Hippocampal formation (tissue), 2 donors: ENCODE measurements at places on chromosomes 5 and 9.

DNA sequence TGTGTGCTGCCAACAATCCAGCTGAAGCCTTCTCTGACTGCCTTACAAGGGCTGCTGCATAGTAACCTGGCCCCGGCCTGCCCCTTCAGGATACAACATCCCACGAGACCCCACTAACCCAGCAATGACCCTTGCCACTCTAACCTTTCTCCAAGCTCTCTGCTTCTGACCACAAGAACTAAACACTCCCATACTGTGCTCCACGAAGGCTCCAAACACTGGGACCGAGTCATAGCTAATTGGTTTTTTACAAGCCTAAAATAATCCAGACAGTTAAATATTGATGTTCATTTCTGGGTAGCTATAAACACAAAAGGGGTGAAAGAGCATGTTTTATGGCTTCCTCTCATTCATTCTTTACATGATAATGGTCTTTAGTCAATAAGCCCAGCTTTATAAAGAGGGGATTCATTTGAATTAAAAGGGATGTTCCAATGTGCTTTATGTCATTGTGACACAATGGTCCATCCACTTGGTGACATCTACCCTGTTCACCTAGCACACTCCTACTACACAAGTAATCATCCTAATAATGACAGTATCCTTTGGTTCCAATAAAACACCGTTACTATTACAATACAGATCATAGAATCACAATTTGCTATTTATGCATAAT is 16.2 kb upstream of the TLE4 start:
- no peak for DNase-seq

DNA sequence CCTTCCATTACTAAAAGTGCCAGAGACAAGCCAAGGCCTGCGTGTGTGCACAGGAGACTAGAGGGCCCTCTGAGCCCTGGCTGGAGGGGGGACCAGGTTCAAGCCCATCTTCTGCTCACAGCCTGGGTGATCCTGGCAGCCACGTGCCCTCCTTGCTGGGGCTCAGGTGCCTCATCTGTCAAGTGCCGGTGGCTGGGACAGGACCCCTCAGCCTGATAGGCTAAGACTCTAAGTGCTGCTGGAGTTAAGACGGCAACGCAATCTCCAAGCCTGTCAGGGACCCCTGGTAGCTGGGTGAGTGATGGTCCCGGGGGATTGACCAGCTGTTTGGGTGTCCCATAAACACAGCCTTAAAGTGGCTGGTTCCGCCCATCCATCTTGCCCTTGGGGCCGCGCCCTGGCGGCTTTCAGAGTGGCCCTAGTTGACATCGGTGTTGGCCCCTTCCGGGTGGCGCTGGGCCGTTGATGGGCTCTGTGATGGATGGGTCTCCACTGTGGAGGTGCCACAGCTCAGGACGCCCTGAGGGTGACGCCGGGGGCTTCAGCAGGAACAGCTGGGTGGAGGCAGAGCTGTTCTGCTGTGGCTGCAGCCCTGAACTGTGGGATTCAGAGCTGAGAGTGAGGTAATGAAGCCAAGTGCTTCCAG is 136.2 kb downstream of the BARX1 start:
- no peak for DNase-seq

DNA sequence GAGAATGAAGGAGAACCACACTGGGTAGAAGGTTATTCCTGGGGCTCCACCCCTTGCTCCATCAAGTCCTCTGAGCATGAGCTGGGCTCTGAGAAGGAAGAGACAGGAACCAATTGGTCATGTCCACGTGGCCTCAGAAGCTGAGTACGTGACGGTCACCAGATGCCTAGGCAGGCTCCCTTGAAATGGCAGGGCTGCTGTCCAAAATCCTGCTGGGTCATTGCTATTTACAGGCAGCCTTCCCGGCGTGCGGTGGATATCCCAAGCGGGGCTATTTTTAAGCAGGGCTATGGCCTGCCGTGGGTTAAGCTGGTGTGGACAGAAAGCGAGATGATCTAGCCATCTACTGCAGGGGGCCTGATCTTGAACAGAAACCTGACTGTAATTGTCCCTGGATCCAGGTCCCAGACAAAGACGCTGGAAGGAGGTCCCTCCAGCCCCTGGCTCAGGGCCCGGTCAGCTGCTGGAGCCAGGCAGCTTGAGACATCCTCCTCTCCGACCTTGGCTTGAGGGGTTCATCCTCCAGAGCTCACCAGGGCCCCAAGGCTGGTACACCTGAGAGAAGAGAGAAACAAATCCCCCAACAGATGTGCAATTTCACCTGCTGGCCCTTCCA is 550 bp upstream of the CKMT2 start:
- no peak for DNase-seq

DNA sequence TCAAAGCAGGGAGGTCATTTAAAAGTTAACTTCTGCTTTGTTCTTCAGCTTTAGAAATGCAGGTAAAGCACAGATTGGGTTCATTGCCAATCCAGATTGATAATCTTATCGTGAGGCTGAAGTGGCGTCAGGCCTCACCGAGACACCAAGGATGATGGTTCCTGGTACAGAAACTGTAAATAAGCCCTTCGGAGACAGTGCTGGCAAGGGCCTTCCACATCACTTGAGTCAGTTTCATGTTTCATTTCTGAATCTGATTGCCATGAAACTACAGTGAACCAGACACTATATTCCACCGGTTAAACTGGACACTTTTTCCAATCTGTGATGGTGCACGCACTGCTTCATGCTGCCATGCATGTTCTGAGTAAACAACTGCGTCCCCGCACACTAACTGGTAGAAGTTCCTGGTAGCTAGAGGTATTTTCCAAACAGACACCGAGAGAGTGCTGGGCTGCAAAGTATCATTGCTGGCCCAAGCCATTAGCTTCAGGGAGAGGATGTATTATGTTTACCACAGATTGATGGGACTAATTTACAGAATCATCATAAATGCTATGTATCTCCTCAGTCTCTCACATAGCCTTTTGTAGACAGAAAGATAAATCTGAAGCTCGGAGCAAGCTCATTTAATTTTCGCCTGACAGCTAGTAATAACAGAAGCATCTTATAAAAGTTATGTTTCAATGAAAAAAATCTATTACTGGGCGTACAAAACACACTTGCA is 336.1 kb downstream of the GLIS3 start:
- no peak for DNase-seq

DNA sequence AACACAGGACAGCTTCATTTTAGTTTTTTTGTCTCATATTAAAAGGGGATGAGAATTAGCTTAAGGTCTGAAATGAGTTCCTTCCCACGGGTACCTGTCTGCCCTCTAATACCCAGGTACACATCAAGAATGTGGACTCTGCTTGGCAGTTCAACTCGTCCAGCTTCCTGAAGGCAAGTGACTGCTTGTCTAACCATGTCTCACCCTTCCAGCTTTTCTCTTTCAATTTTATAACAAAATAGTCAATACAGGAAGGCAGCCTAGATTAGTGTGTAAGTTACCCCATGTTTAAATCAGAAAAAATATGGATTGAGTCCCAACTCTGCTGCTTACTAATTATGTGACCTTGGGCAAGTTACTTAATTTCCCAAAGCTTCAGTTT is 50.5 kb upstream of the C5orf46 start:
- DNase-seq, result no peak

DNA sequence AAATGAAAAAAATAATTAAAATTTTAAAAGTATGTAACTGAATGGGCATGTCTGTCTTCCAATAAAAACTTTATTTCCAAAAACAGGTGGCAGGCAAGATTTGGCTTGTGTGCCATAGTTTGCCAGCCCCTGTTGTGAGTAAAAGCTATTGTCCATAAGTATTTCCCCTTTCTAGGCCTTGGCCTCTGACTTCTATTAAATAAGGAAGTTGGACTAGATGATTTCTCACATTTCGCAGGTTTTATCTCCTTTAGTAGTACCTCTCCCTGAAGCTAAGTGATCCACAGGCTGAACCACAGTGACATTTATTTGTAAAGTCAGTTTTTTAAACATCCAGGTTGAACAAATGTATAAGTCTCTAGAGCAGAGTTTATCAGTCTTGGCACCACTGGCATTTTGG is 41.3 kb downstream of the RECK start:
- DNase-seq, result no peak

GRCh38 chr5:129476751-129477150 is 16.7 kb downstream of the ADAMTS19 start:
- no peak for DNase-seq

DNA sequence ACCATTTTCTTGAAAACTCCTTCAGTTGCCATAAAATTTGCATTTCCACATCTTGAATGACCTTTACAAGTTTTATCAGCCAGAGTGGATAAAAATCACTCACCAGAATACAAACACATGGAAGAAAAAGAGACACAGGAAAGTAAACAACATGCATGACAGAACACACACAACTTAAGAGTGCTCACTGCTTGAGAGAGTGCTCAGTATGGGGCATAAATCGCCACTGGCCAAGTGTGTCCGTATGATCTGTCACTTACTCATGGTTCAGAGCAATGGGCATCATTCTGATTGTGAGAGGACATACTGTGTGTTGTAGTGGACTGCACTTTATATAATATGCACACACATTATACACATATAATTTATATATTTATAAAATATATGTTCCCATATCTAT is 155.6 kb upstream of the NTRK2 start:
- no peak for DNase-seq

DNA sequence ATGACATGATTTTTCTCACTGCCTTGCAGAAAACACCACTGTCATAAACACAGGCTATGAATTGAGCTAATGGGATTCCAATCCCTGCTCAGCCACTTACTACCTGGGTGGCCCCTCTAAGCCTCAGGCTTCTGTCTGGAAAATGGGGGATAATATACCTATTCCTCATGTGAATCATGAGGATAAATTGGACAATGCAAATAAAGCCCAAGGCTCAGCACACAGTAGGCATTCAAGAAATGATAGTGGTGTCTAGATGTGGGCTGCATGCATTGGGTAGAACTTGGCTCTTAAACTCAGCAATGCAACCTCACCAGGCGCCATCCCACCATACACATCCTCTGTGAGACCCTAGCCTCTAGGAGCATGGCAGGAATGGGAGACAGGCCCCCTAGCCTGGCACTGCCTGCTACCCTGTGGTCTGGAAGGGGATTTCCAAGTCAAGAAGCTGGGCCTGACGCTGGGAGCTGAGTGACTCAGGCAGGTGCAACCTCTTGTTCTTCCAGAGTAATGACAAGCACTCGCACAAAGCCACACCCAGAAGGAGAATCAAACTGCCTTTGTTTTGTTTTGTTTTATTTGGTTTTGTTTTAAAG is 2.3 kb upstream of the TNIP1 start:
- no peak for DNase-seq

GRCh38 chr5:128084228-128085167 is 932 bp downstream of the SLC12A2 start:
- DNase-seq, result peak; percentile 39

GRCh38 chr5:569868-570361 is 42.2 kb upstream of the CEP72 start:
- no peak for DNase-seq

DNA sequence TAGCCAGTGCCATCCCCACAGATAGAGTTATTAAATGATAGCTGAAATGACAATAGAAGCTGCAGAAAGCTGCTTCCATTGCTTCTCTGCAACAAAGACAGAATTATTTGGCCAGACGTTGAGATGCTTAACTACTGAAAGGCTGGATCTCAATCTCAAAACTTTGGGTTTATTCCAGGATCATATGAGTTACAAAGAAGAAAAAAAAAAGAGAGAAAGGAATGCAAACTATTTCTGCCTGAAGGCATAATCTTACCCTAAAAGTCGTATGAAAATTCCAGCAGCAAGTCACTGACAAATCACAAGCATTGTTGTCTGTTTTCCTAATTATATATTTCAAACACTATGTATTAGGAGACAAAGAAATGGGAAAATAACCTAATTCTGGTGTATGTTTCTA is 12.8 kb upstream of the TYRP1 start:
- no peak for DNase-seq

DNA sequence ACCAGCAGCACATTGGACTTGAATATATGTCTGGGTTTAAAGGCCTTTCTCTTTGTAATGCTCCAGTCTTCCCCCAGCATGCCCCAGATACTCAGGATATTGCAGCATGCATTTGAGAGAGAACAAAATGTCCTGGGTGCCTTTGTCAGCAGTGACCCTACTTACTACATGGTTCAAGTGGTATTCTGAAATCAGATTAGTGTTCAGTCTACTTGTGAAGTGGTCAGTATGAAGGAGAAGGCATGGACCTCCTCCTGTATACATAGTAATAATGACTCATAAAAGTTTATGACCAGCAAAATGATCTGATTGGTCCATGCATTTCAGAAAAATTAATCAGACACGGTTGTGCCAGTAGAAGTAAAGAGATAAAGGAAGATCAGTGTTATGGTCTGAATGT is 25.4 kb downstream of the GPR21 start:
- DNase-seq, result no peak
